H54 (cell line): ENCODE measurements at places on chromosomes 5 and 9.

- no peak for DNase-seq
These were observed 17.0 kb downstream of the BTF3 start for GRCh38 chr5:73515232-73515631.

GRCh38 chr5:133421394-133421793 is 190.9 kb downstream of the FSTL4 start:
- no peak for DNase-seq

GRCh38 chr9:89899573-89899972 is 294.8 kb downstream of the GADD45G start:
- no peak for DNase-seq

GRCh38 chr9:134852906-134853654 is 27.5 kb upstream of the FCN2 start:
- DNase-seq: no peak

- DNase-seq: no peak
These were observed 120.1 kb downstream of the BOD1 start for GRCh38 chr5:173496129-173496882.

- DNase-seq: no peak
These were observed 41.5 kb upstream of the MACIR start for GRCh38 chr5:103217101-103217500.

DNA sequence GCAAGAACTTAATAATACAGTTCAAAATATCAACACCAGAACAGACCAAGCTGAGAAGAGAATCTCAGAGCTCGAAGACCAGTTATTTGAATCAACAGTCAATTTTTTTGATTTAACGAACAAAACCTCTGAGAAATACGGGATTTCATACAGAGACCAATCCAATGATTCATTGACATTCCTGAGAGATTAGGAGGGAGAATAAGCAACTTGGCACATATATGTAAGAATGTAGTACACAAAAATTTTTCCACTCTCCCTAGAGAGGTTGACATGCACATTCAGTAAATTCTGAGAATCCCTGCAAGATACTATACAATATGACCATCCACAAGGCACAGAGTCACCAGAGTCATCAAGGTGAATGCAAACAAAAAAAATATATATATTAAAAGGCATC is 1577.3 kb upstream of the C9orf72 start:
- DNase-seq: no peak

DNA sequence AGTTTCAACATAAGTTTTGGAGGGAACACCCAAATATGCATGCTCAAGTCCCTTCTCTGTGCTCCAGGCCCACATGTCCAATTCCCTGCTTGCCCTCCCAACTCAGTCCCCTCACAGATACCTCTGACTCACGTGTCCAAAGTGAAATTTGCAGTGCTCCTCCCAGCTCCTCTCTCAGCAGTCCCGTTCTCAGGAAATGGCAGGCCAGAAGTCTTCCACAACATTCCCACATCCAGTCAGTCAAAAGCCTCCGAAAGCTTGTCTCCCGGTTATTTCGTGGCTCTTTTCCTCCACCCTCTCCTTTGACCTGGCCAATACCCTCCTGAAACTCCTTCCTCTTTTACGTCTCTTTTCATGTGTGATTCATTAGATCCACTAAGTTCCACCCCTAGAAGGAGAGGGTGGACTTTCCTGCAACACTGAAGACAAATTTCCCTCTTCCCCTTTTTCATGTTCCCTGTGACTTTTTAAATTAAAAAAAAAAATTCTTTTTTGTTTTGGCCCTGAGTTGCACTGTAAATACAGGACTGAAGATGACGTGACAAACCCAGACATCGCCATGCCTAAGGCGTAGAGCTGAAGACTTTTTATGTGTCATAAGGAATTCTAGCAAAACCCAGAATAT is 12.8 kb upstream of the MGAT1 start:
- DNase-seq: no peak

- no peak for DNase-seq
These were observed 40.9 kb upstream of the GLDC start for GRCh38 chr9:6686396-6686795.

- DNase-seq: no peak
These were observed 2051.3 kb upstream of the CDH9 start for GRCh38 chr5:29089591-29090130.

DNA sequence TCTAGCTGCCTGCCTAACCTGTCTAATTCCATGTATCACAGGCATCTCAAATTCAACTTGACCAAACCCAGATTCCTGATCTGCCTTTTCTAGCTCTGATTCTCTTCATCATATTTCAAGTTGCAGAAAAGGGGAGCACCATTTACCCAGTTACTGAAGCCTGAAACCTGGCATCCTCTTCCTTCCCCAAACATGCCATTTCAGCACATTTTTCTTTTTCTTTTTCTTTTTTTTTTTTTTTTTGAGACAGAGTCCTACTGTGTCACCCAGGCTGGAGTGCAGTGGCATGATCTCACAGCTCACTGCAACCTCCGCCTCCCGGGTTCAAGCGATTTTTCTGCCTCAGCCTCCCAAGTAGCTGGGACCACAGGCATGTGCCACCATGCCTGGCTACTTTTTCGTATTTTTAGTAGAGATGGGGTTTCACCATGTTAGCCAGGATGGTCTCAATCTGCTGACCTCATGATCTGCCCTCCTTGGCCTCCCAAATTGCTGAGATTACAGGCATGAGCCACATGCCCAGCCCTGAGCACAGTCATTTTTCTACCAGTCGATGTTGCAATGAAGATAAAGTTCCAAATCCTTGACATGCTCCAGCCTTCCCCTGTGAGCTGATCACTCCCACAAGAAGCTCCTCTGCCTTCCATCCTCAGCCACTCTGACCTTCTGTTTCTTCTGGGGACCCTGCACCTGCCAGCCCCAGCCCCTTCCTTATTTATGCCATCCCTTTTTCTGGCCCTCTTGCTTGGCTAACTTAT is 32.2 kb downstream of the ACER2 start:
- no peak for DNase-seq
